Left lobe of liver (tissue), 2 donors: ENCODE measurements at places on chromosomes 13 and 19. TPM values are rescaled to one million over a fixed set of nuclear protein-coding genes. Genes with fewer than 3 reads are reported as not detected.

DNA sequence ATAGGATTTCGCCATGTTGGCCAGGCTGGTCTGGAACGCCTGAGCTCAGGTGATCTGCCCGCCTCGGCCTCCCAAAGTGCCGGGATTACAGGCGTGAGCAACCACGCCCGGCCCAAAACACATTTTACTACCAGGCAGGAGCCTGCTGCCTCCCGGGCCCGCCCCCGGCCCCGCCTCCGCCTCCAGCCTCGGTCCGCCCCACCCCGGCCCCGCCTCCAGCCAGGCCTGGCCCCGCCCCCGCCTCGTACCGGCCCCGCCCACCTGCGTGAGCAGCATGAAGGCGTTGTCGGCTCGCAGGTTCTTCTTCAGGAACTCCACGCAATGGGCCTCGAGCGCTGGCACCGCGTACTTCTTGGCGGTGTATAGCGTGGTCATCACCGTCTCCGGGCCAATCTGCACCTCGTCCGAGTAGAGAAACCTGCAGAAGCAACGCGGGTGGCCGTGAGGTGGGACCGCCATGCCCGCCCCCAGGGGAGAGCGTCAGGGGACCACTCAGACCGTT is 22.7 kb downstream of the BTBD2 start:
- DNase-seq: no peak

DNA sequence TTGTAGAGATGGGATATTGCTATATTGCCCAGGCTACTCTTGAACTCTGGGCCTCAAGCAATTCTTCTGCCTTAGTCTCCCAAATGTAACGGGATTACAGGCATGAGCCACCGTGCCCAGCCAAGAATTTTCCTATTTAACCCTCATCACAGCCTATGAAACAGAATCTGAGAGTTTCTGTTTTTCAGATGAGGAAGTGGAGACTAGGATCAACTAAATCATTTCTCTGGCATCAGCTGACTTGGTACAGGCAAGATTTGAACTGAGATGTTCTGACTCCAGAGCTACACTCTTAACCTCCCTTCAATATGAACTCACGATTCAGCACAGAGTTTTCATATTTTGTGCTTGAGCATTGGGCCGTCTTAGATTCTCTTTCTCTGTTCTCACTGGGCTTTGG is 8.1 kb downstream of the ZNF460 start:
- DNase-seq: no peak

DNA sequence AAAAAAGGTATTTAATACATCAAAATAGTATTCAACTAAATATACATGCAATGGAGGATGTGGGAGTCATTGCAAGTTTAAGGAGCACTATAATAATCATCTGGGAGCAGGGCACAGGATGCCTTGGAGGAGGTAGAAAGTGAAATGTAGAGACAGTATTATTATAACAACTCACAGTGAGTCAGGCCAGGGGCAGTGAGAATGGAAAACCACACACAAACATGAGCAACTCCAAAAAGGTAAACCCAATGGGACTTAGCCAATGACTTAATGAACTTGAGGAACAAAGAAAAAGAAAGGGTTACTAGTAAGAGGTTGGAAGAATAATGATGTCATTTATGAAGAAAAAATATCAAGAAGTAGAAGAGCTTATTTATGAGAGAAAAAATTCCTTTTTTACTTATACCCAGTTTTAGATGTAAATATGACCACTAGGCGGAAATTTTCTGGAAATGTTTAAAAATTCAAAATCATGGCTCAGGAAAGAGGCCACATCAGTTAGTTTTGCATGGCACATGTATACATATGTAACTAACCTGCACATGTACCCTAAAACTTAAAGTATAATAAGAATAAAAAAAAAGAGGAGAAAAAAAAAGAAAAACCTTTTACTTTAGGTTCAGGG is 389.3 kb downstream of the SUCLA2 start:
- DNase-seq: no peak

GRCh38 chr13:91482427-91482826 is 84.0 kb downstream of the GPC5 start:
- DNase-seq: no peak

- no peak for DNase-seq
Observed at GRCh38 chr19:40411125-40411842, 1.9 kb downstream of the PRX start.

- DNase-seq: no peak
Observed at GRCh38 chr19:5205381-5205780, 135.2 kb downstream of the PTPRS start.

DNA sequence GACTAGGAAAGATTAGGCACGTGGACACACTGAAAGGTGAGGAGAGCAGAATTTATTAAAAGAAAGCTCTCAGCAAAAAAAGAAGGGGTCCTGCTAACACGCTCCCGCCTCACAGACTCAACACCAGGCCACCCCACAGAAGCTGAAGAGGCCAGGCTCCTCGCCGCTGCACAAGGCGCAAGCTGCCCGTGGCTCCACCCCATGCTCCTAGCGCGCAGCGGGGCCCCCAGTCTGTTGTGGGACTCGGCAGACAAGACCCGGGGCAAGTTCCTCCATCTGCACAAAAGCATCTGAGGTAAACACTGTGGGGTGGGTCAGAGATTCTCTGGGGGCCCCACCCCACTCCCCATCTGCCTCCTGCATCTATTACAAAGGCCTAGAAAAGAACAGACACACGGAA is 1462.4 kb downstream of the EFNB2 start:
- DNase-seq: no peak

- DNase-seq: no peak
Observed at GRCh38 chr19:19436137-19436691, 30.7 kb downstream of the GATAD2A start.

The TUBA3C gene
- not detected for total RNA-seq

The TLE6 gene
- 3.6 TPM for total RNA-seq

The GRIN2D gene
- total RNA-seq: 0.20 TPM

The KDELR1 gene
- 68.4 TPM for total RNA-seq

The SLITRK1 gene
- total RNA-seq: not detected
